ENCODE measurements at places on chromosomes 7 and 10. TPM values are rescaled to one million over a fixed set of nuclear protein-coding genes. Genes with fewer than 3 reads are reported as not detected.

The NKX2-3 gene
- total RNA-seq, result 5.2 TPM

The CLRN3 gene
- total RNA-seq, result not detected

The PKD2L1 gene
- not detected for total RNA-seq

The OR6V1 gene
- not detected for total RNA-seq

The SLC26A5 gene
- total RNA-seq, result not detected

The MAGI2 gene
- 0.97 TPM for total RNA-seq

The PGAM2 gene
- not detected for total RNA-seq

The AGR3 gene
- total RNA-seq, result not detected

All from epithelial cell of umbilical artery (primary cell).